ENCODE measurements at places on chromosomes 13 and 19.

GRCh38 chr13:75458696-75459422 lies 23.1 kb downstream of the TBC1D4 start:
- DNase-seq = no peak

DNA sequence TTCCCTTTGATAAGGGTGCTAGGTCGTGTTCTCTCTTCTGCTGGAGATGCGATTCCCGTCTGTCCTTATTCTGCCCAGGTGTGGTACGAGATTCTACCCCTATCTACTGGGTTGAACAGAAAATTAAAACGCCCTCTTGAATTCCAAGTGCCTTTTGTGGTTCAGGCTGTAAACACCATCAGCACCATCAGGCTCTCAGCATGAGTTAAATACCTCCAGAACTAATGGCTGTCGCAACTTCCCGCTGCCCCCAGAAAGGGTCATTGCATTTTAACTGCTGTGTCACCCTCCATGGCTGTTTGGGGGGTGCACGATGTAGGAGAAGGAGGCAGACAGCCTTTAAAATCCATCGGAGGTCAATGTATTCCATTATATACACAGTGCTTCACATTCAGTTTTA lies 177.4 kb downstream of the OXGR1 start:
- DNase-seq = peak; percentile 88

- DNase-seq = no peak
Measured at GRCh38 chr13:93646245-93646644, 419.6 kb downstream of the GPC6 start.

- DNase-seq = no peak
Measured at GRCh38 chr19:16579381-16579780, 7.2 kb upstream of the SLC35E1 start.

GRCh38 chr13:39106216-39107005 lies 68.2 kb downstream of the NHLRC3 start:
- peak; percentile 65 for DNase-seq

GRCh38 chr13:80217614-80218456 lies 123.1 kb downstream of the SPRY2 start:
- no peak for DNase-seq

DNA sequence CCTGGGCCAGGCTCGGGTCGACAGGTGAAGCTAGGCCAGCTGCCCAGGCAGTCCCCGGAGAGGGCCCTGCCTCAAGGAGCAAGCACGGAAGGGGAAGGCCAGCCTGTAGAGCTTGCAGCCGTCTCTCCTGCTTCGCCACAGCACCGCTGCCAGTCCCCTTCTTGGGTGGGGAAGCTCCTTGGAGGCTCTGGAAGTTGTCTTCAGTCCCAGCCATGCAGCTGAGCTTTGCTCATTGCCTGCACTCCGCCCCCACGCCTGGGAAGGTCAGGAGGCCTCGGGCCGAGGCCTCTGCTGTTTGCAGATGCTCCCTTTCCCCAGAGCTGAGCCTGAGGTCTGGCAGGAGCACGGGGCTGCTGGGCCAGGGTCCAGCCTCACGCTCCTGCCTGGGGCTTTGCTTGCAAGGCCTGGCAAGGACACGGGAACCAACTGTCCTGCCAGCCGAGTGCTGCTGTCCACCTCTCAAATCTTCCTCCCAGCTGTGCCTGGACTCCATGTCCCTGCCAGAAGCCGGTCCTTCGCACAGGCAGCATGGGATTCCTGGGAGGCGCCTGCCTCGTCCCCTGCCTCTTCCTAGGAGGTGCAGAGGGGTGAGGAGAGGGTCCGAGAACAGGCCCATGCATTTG lies 13.3 kb downstream of the PLEKHF1 start:
- DNase-seq = no peak

DNA sequence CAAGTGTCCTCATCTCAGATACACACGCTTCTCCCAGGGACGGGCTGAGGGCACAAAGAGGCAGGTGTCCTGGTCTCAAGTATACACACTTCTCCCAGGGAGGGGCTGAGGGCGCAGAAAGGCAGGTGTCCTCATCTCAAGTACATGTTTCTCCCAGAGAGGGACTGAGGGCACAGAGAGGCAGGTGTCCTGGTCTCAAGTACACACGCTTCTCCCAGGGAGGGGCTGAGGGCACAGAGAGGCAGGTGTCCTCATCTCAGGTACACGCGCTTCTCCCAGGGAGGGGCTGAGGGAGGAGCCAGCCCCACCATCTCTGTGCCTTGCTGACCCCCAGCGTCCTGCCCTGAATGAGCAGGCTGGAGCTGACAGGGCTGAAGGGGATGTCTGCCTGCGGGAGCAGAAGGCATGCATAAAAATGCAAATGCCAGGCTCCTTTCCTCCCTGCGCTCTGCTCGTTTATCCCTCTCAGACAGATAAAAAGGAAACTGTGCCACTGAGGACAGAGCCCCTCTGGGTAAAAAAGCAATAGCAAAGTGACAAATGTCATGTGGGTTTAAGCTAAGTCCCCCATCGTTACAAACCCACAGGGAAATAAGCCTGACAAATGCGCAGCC lies 96.1 kb upstream of the UQCRFS1 start:
- DNase-seq = peak; percentile 96

DNA sequence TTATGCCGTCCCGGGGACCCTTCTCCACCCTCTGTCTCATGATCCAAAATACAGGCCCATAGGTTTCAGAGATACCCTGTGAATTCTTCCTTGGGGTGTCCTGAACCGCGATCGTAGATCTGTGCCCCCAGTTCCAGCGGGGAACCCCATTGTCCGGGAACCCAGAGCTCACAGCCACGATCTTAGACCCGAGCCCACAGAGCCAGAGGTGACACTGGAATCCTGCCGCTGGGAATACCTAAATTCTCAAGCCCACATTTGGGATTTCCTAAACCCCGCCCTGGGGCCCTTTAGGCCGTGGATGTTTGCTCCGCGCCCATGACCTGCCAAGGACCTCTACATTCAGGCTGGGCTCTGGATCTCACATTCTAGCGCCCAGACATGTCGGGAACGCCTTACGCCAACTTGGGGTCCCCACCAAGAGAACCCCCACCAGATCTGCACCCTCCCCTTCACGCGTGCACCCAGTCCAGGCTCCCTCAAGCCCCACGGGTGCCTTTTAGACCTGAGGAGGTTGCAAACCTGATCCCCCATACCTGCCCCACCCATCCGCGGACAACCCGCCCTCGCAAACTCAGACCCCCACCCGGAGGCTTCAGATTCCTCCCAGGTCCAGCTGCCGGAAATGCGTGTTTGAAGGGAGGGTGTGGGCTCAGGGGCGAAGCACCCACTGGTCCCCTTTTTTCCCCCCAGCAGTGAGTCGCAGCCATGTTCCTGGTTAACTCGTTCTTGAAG lies 605 bp downstream of the CAPNS1 start:
- DNase-seq = peak; percentile 68

GRCh38 chr13:69720278-69720983 lies 387.2 kb upstream of the ATXN8OS start:
- DNase-seq = no peak

DNA sequence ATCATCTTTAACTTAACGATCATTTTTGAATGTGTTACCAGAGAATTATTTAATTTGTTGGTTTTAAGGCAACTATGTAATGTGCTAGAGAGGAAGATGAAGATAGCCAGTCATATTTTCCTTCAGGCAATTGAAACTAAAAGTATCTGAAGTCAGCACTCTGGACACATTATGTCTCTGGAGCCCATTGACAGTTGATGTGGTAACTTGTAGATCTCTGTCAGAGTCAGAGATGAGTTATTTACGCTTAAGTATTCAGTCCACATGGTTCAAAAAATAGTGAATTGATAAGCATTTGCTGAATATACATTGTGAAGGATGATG lies 2.1 kb downstream of the ZMYM2 start:
- no peak for DNase-seq

- DNase-seq = no peak
Measured at GRCh38 chr13:28349371-28349770, 145.6 kb downstream of the FLT1 start.

GRCh38 chr13:75724752-75725517 lies 88.8 kb downstream of the LMO7 start:
- DNase-seq = no peak

DNA sequence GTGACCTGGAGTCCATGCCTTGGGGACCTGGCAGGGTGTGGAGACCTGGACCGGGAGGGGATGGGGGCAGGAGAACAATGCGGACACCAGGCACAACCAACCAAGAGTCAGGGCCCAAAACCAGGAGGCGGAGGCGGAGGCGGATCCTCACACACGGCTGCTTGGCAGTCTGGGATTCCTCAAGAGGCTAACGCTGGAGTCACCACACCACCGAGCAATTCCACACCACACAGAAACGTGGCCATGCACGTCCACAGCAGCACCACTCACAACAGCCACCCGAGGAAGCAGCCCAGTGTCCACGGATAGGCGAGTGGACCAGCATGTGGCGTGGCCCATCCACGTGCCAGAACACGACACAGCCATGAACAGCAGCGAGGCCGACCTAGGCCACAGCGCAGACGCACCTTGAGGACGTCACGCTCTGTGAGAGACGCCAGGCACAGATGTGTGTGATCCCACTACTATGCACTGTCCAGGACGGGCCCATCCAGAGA lies 17.7 kb downstream of the SBNO2 start:
- no peak for DNase-seq

- no peak for DNase-seq
Measured at GRCh38 chr13:42375663-42376062, 103.7 kb downstream of the AKAP11 start.

GRCh38 chr19:934865-935479 lies 9.1 kb downstream of the ARID3A start:
- no peak for DNase-seq

DNA sequence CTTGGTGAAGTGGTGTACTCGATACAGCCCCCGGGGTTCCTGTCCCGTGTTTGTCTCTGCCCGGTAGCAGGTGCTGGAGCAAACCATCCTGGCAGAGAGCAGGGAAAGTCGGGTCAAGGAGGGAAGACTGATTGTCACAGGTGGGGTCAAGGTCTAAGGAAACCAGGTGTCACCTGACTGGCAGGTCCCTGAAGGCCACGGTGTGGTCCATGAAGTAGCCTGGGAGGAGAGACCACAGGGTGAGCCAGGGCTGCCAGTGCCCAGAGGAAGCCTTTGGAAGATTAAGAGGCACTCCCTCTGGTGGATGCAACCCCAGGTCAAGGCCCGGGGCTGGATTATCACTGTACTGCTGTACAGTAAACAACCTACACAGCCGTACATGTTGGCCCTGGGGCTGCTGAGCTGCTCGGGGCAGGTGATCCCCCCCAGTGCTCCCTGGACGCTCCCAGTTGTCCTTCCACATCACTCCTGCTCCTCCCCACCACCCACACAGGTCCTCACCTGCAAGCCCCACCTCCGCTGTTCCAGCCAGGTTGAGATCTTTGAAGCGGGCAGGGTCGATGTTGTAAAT lies 6.0 kb upstream of the CCER2 start:
- no peak for DNase-seq

DNA sequence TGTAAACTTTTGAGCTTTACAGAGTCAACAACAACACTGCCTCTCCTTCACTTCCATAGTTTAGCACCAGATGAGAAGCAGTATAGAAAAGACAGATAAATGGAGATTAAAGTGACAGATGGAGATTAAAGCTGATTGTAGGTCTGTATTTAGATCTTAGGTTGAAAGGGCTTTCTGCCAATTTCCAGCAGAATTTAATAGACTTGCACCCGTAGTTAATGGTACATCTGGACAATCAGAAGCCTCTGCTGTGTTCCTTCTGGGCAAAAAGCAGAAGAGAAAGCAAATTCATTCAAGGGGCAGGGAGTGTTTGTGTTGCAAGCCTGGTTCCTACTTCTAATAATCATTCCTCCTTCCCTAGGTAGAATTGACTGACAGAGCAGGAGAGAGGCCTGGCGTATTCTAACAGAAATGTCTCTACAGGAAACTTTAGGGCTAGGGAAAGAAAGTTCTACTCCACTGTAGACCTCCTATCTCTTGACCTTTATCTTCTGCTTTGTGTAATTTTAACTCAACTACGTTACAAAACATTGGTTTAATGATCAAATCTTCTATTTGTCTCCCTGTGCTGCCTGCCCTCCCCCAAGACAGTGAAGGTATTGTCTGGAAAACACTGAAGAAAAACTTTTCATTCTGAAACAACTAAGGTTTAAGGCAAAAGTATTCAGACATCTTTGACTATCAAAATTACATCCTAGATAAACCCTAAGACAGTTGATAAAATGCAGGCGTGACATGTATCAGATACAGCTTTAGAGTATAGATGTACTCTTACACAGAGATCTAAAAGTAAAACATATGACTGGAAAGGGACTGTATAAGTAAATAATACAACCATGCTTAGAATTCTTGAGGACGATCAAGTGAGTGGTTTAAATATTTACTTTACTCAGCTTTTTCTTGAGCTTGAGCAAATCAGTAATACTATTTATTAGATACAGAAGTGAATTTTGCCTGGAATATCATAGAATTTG lies 44.4 kb downstream of the GPC6 start:
- no peak for DNase-seq

DNA sequence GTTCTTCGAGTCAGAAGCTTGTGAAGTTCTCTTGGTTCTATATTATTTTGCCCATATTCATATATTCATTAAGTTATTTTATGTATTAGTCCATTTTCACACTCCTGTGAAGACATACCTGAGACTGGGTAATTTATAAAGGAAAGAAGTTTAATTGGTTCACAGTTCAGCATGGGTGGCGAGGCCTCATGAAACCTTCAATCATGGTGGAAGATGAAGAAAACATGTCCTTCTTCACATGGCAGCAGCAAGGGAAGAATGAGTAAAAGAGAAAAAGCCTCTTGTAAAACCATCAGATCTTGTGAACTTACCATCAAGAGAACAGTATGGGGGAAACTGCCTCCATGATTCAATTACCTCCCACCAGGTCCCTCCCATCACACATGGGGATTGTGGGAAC lies 182.3 kb downstream of the GPC5 start:
- DNase-seq = no peak

GRCh38 chr13:99275093-99275469 lies 16.9 kb upstream of the GPR18 start:
- DNase-seq = no peak

- DNase-seq = no peak
Measured at GRCh38 chr13:73025217-73026012, 33.4 kb upstream of the KLF5 start.

- no peak for DNase-seq
Measured at GRCh38 chr19:3556978-3557460, 367 bp downstream of the MFSD12 start.

DNA sequence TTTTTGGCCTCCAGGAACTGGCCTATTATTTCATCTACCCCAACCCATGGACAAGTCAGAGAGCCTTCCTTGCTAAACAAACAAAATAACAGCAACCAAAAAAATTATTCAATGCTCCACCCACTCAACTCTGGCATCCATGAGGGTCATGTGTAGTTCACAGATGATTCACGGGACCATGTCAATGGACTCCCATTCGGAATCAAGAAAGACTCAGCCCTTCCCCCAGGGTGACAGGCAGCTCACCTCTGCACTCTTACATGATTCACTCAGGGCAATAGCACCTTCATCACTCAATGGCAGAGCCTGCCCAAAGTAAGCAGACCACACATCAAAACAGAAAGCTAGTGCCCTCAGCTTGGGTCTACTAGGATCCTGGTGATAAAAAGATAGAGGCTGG lies 14.3 kb upstream of the SCEL start:
- no peak for DNase-seq

Data from NCI-H187 (cell line).